Uterus (tissue), 4 donors: ENCODE measurements at places on chromosomes 1 and 21.
A peak's percentile ranks its signal among the peaks of the same experiment; 100 is the strongest.

- no peak for DNase-seq
Measured at GRCh38 chr1:235945775-235946570, 79.3 kb upstream of the LYST start.

GRCh38 chr1:22749919-22750684 is 39.5 kb downstream of the EPHB2 start:
- DNase-seq: no peak

DNA sequence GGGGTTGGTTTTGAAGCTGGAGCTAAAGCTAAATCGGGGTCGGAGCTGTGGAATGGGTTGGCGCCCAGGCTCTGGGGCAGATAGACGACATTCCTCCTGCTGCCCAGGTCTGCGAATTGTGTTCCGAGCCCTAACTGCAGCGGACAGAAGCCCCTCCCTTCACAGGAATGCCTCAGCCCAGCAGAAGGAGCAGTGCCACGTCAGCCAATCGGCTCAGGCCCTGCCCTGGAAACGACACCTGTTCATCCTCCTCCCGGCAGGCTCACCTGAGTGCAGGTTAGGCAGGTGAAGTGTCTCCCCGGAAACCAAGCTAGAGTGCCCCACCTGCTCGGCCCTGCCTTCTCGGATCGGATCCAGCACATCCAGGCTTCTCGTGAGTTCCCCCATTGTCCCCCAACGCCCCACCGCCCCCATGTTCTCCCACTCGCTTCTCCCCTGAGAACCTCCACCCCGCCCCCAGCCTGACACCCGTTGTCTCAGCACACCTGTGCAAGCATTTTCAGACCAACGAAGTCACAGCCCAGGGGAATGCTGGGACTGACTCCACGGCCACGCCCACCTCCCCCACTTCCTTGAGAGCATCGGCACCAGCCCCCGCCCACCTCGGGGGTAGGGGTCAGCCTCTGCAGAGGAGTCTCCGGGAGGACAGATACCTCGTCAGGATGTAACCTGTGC is 775 bp downstream of the TMEM125 start:
- no peak for DNase-seq

- DNase-seq: no peak
Measured at GRCh38 chr1:182629499-182630096, 25.4 kb upstream of the RGS16 start.

- DNase-seq: no peak
Measured at GRCh38 chr1:77558591-77559164, 123.8 kb downstream of the ZZZ3 start.

- DNase-seq: peak; percentile 50
Measured at GRCh38 chr1:113976609-113977278, 2.5 kb upstream of the OLFML3 start.

DNA sequence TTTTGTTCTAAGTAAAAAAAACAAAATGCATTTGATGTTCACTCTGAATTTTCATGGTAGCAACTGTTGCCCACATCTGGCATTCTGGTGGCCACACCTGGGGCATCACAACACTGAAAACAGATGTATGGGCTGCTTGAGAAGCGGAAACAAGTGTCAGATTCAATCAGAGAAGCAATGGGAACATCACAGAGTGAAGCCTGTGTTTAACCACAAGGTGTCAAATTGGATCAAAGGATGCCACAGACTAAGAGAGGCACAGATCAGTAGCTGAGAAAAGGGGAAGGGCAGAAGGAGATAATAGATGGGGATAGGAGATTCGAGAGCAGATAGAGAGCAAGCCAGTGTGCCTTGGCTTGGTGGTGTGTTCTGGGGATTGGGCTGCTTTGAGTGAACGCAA is 49.8 kb upstream of the MTF2 start:
- no peak for DNase-seq

- DNase-seq: no peak
Measured at GRCh38 chr1:109114342-109114674, 393 bp downstream of the ELAPOR1 start.

GRCh38 chr21:44499211-44499560 is 40.8 kb downstream of the KRTAP10-1 start:
- no peak for DNase-seq
